ENCODE measurements at places on chromosomes 13 and 19.

- no peak for DNase-seq
Observed at GRCh38 chr19:3364501-3364858, 1.9 kb upstream of the NFIC start.

GRCh38 chr19:55136399-55137102 is 12.5 kb downstream of the TNNT1 start:
- no peak for DNase-seq

DNA sequence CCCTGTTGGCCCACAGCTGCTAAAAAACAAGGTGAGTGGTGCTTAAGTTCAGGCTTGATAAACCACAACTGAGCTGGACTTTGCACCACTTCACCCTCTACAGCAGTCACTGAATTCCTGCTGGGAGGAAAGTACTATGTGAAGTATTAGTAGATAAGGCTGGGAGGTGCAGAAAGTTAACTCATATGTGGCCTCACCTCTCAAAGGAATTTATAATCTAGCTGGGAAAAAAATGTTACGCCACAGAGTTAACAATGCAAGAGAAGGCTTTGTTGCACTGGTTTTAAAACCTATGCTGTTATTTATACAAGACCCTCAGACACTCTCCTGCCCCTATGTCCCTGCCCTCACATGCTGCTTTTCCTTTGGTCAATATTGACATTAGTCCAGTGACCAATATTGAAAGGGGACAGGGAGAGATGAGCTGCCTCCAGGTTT is 60.9 kb downstream of the LIG4 start:
- no peak for DNase-seq

- DNase-seq, result no peak
Observed at GRCh38 chr19:57949296-57949695, 1.8 kb upstream of the ZNF256 start.

GRCh38 chr13:112953591-112954487 is 15.2 kb upstream of the MCF2L start:
- no peak for DNase-seq

DNA sequence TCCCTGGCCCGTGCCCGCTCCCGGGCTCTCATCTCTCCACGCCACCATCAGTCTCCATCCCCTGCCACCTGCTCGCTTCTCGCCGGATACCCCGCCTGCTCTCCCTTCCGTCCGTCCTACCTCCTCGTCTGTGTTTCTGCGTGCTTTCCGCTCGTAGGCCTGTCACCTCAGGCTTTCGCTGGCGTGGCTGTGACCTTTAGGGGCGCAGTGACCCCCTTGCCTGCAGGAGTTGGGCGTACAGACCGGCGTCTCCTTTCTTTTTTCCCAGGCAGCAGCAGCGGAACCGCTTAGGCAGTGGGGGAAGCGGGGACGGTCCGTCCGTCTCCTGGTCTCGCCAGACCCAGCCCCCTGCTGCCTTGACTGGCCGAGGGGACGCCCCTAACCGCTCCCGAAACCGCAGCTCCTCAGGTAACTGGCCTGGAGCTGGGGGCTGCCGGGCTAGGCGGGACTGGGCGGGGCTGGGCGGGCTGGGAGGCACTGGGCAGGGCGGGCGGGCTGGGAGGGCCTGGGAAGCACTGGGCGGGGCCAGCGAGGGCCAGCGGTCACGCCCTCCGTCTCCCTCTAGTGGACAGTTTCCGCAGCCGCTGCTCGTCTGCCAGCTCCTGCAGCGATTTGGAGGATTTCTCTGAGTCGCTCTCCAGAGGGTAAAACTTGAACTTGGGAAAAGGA is 6.3 kb downstream of the PGLYRP1 start:
- peak; percentile 84 for DNase-seq

GRCh38 chr13:51552027-51552426 is 32.2 kb upstream of the WDFY2 start:
- DNase-seq, result peak; percentile 42

DNA sequence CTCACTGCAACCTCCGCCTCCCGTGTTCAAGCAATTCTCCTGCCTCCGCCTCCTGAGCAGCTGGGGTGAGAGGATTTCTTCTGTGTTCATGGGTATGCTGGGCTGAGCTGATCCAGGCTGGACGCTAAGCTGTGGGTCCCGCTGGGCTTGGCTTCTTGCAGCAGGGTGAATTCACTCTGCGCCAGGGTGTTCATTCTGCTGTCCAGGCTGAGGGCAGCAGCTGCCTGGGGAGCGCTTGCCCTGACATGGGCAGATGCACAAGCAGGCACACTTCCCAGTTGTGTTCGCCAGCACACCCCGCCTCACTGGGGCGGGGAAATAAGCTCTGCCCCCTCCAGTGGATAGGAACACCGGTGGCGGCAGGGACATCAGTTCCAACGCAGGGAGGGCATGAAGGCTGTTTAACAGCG is 7.3 kb upstream of the INAFM1 start:
- DNase-seq, result no peak

DNA sequence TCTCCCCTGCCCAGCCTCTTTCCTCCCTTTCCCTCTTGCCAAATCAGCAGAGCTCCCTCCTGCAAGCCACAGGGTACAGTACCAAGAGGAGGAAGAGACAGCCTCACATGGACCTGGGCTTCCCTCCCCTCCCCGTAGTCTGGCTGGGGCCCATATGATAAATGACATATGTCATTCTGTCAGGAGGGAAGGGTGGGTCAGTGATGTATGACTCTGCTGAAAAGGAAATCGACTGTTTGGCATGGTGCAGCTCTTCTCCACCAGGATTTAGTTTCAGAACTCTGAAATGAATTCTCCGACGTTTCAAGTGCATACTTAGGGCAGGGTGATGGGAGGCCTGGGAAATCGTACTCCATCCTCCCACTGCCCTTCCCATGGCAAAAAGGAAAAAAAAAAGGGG is 9.8 kb downstream of the TSHZ3 start:
- DNase-seq, result peak; percentile 56

DNA sequence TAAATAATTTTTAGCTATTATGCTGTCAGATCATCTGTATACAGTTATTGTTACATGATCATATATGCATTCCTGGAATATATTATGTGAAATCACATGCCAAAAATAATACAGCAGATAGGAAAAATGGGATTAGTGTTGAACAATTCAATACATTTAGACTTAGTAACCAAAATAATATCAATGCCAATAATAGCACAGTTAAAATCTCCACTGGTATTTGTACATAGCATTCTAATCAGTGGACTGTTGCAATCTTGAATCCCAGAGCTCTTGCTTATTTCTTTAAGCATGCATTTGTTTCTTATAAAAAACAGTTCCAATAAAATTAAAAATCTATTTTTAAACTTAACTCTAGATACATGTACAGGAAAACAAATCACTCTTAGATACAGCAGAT is 2772.2 kb downstream of the PCDH9 start:
- DNase-seq, result no peak

GRCh38 chr13:40996426-40997092 is 22.6 kb downstream of the ELF1 start:
- peak; percentile 65 for DNase-seq

DNA sequence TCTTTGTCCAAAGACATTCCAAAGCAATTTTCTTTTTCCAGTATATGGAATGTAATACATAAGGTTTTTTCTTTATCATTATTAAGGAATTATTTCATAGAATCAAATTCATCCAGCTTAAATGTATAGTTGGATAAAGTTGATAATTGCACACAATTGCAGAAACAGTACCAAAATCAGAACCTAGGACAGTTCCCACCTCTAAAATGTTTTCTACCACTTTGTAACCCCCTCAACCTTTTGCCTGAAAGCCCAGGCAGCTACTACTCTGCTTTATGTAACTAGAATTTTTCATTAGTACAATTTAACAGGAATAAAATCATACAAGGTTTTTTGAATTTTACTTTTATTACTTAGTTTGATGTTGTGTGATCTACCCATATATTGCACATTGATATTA is 98.0 kb downstream of the PRR20E start:
- no peak for DNase-seq

- DNase-seq, result no peak
Observed at GRCh38 chr19:45753548-45753947, 15.5 kb downstream of the SIX5 start.

GRCh38 chr13:32254916-32255723 is 60.0 kb downstream of the ZAR1L start:
- no peak for DNase-seq

DNA sequence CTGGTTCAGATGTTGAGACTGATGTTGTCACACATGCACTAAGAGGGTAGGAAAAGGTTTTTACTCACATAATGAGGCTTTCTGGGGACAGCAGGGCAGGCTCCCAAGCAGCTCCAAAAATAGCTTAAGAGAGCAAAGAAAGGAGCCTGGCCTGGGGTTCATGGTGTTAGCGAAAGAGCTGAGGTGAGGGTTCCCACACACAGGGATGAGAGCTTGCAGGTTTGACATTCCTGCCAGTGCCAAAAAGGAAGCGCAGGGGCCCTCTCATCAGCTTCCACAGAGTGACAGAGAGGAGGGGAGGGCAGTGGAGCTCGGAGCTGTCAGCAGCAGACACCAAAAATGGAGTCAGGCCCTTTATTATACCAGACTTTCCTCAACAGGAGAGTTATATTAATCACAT is 65.5 kb upstream of the FAM216B start:
- DNase-seq, result no peak

GRCh38 chr19:51382004-51382403 is 5.8 kb downstream of the LIM2 start:
- DNase-seq, result no peak

DNA sequence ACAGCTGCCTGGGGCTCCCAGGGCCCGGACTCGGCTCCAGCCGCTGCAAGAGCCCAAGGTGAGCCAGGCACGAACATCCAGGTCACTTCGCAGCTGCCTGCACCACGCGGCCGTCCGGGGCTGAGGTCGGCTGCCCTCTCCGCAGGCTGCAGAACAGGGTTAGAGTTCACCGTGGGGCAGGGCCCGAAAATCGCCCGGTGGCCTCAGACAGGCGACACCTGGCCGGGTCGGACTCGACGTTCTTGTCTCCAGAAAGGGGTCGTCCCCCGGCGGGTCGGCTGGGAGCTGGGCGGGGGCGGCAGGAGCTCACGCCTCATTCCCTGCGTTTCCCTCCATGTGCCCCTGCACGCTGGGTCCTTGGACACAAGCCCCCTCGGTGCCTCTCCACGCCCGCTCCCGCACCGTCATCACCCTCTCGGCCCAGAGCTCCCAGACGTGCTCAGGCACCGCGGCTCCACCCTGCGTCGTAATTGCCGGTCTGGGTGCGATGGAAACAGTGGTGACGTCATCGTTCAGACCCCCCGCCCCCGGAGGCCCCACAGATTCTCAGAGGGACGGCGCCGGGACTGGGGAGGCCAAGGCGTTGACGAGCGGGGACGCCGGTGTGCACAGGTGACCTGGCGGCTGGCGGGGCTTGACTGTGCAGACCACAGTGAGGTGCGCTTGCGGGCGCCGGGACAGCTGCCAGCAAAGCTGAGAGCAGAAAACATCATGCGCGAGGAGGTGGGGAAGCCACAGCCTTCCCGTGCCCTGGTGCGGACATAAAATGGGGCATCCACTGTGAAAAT is 4.0 kb upstream of the GRIN3B start:
- DNase-seq, result no peak

DNA sequence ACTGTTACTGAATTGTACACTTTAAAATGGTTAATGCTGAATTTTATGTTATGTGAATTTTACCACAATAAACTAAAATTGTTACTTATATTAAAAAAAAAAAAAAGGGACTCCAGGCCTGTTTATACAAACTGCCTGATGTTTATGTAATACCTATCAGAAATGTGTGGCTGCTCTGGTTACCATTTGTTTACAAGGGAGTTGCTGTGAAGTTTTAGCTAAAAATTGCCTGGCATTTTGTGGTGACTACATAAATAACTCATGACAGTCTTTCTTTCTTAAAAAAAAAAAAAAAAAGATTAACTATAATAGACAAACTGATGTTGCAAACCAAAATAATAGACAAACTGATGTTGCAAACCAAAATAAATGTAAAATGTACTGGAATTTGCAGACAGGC is 71.8 kb downstream of the CDADC1 start:
- no peak for DNase-seq

DNA sequence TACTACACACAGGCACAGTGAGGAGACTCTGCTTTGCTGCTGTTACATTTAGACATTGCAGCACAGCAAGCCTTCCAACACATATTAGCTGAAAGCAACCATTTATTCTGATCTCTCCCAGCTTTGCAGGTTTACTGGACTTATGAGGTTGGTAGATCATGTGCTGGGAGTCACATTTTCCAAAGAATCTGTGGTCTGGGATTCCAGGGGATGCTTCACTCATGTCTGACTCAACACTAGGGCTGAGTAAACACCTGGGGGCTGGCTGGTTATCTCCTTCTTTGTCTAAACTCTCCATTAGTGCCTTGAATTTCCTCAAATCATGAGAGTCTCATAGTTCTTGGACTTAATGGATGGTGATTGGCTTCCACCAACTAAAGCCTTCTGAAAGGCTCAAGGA is 5.4 kb upstream of the LGALS13 start:
- no peak for DNase-seq

DNA sequence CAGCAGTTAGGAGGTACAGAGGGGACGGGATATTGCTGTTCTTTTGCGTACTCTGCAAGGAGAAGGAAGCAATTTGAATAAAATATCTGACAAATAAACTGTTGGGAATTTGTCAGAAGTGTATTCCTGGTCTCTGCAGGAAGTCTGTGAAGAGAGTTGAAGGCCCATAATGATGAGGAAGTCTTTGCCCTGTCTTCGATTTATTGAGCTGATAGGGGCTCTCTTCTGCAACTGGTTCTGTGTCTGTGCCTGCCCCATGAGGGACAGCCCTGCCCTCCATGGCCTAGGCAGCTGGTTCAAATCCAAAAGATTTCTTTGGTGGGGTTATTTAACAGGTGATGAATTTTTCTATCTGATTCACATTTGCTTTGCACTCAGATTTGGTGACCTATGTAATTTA is 339.7 kb upstream of the EDNRB start:
- DNase-seq, result no peak

- no peak for DNase-seq
Observed at GRCh38 chr13:29260684-29261083, 334.8 kb downstream of the SLC7A1 start.

DNA sequence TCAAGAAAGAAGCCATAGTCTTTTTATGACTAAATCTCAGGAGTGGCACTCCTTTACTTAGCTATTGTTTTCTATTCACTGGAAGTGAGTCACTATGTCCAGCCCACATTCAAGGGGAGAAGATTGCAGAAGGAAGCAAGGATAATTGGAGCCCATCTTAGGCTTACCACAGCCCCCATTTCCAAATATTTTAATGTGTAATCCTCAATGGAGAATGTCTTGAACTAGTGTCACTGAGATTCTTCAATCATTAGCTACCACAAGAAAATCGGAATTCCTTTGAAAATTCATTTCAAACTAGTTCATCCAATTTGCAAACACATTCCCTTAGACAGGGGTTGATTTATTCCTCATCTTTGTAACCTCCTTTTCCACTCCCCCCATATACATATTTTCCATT is 84.7 kb downstream of the DLEU7 start:
- no peak for DNase-seq

DNA sequence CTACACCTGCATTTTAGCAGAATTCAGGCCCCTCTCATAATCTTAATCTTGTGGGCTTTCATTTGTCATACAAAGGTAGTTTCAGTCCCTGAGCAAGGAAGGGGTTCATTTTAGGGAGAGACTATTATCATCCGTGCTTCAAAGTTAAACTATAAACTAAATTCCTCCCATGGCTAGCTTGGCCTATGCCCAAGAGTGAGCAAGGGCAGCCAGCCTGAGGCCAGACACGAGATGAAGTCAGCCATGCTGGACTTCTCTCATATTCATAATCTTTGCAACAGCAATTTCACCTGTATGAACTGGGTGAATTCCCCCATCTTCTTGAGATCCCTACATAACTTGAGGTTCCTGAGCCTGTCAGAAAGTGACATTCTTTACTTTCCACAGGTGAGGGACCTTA is 13.0 kb downstream of the ERICH4 start:
- DNase-seq, result no peak

- no peak for DNase-seq
Observed at GRCh38 chr13:108859197-108860012, 230.0 kb downstream of the MYO16 start.
